ENCODE measurements at places on chromosomes 16 and 17. TPM values are rescaled to one million over a fixed set of nuclear protein-coding genes. Genes with fewer than 3 reads are reported as not detected.

- no peak for DNase-seq
Measured at GRCh38 chr16:11589198-11589550, 2.5 kb upstream of the LITAF start.

DNA sequence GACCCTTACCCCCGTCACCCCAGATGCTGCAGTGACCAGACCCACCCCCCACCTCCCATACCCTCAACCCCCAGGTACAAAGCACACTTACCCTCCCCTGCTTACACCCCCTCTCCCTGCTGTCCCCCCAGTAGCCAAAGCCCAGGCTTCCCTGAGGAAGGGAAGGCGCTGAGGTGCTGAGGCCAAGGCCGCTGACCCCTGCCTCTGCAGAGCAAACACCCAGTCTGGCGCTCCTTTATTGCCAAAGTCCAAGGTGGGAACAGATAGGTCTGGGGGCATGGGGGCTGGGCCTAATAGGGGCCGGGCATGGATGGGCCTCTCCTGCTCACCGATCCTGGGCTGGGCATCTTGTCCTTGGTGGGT lies 683 bp downstream of the LCAT start:
- no peak for DNase-seq

- DNase-seq = no peak
Measured at GRCh38 chr16:47599512-47599911, 138.4 kb downstream of the PHKB start.

GRCh38 chr17:79410681-79411080 lies 200.2 kb downstream of the RBFOX3 start:
- no peak for DNase-seq

DNA sequence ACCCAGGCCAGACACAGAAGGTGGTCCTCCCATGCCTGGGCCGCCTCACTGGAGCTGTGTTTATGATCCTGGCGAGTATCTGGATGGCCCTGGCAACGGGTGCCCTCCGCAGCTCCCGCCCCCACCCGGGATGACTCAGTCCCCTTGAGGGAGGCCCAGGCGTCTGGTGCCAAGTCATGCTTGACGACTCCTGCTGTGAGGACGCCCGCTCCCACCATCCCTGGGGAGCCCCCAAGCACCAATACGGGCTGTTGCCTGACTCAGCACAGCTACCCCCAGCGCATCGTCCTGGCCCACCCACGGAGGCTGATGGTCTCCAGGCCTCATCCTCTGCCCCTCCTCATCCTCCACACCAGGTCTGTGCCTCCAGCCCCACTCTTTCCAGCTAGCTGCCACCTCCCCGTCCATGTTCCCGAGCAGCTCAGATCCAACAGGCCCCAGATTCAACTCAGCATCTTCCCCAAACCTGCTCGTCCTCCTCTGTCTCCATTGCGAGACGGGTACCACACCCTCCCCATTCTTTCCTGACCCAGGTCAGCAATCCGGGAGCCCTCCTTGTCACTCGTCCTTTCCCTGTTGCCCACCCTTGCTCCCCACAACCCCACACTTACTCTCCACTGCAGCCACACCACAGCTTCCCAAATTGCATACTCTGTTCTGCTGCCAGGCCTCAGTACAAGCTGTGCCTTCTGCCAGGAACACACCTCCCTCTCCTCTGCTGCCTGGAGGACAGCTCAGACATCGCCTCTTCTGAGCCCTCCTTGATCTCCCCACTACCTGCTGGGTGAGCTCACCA lies 2.6 kb downstream of the CAMKK1 start:
- DNase-seq = peak; percentile 98

The DRC3 gene
- total RNA-seq = 1.0 TPM

- no peak for DNase-seq
Measured at GRCh38 chr17:49872754-49873377, 25.0 kb upstream of the TAC4 start.

GRCh38 chr16:67968400-67969253 lies at the start of gene SLC12A4:
SLC12A4 (minus strand) TSS chr16:67968637; CDS start chr16:67968553, 84 bp downstream.
- DNase-seq = peak; percentile 88

Measured in GM23248 (cell line).